SJCRH30 (cell line): ENCODE measurements at places on chromosomes 4 and X. TPM values are rescaled to one million over a fixed set of nuclear protein-coding genes. Genes with fewer than 3 reads are reported as not detected.
A peak's percentile ranks its signal among the peaks of the same experiment; 100 is the strongest.

The IL13RA2 gene
- not detected in 2 replicates for total RNA-seq

- no peak overlapping the region for H3K4me3 ChIP-seq
- peak; percentile 31 for DNase-seq
- no peaks in the 10 kb centered on the region for H3K36me3 ChIP-seq
- no peak overlapping the region for H3K27ac ChIP-seq
Measured at GRCh38 chr4:8346838-8347605, 77.5 kb downstream of the HTRA3 start.

- peak; percentile 4 for DNase-seq
- H3K4me3 ChIP-seq = no peak within 1 kb of the TSS
- H3K27ac ChIP-seq = no peak within 1 kb of the TSS
- no peaks in the 10 kb centered on the region for H3K4me1 ChIP-seq
- H3K36me3 ChIP-seq = no peaks in the 10 kb centered on the region
- H3K27me3 ChIP-seq = no peaks in the 10 kb centered on the region
Measured at GRCh38 chrX:48761674-48762471, at the start of gene GLOD5. TSS of gene GLOD5 (plus strand) at chrX:48761747. CDS start at chrX:48761791, 44 bp downstream.

- H3K27me3 ChIP-seq = no peaks in the 10 kb centered on the region
- no peak for DNase-seq
- H3K36me3 ChIP-seq = no peaks in the 10 kb centered on the region
- H3K4me3 ChIP-seq = no peak overlapping the region
- no peak overlapping the region for H3K27ac ChIP-seq
Measured at GRCh38 chr4:31917334-31917733, 1197.2 kb downstream of the PCDH7 start.
